ENCODE measurements at places on chromosomes 4 and X.

DNA sequence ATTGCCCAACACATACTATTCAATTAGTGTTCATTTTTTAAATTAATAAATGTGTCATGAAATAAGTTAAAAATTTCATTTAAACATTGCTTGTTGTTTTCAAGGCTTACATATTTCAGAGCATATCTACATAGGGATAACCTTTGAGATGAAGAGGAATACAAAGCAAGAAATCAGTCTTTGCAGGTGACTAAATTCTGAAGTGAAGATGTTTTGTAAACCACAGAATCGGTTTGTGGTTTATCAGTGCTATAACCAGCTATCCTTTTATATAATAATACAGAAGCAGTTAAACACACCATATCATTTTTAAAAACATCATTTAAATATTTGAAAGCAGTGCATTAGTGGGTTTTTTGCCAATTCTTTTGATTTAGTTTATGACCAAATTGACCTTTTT is 26.9 kb downstream of the FAM241A start:
- DNase-seq = no peak

GRCh38 chr4:140793291-140793690 is 37.1 kb upstream of the TBC1D9 start:
- no peak for DNase-seq

DNA sequence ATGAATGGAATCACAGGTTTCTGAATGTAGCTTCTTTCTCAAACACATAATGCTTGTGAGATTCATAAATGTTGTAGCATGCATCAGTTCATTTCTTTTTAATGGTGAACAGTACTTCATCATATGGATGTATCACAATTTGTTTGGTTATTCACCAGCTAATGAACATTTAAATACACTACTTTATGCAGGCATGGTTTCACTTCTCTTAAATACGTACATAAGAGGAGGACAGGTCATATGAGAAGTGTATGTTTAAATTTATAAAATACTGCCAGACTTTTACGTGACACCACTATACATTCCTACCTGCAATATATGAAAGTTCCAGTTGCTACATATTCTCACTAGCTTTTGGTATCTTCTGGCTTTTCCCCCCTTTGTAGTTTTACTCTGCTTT is 65.4 kb downstream of the ANKRD17 start:
- DNase-seq = no peak

DNA sequence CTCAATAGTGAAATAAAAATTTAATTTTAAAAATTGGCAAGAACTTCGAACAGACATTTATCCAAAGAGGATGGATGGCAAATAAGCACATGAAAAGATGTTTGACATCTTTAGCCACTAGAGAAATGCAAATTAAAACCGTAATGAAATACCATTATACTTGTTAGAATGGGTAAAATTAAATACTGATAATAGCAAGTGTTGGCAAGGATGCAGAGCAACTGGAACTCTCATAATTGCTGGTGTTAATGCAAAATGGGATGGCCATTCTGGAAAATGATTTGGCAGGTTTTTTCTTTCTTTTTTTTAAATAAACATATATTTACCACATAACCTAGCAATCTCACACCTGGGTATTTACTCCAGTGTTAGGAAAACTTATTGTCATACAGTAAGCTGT is 51.7 kb downstream of the HERC3 start:
- DNase-seq = no peak

- no peak for DNase-seq
Observed at GRCh38 chr4:147987252-147987651, 255.4 kb downstream of the ARHGAP10 start.

DNA sequence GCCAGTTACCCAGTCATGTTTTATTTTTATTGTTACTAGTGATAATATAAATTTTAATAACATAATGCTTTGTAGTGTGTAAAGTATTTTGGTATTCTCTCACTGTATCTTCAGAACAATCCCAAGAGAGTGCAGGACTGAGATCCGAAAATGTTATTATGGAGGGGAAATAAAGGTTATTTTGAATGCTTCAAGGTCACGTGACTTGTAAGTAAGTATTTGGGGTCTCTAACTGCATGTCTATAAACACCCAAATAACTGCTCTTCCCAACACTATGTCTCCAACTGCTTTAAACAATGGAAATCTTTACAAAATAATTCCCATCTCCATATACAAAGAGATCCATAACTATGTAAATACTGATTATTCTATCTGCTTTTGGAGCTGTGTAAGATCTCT is 302.2 kb downstream of the LDB2 start:
- DNase-seq = no peak

GRCh38 chr4:122652379-122652778 is 31.5 kb upstream of the IL21 start:
- DNase-seq = peak; percentile 2

GRCh38 chr4:5790546-5790857 is 79.5 kb downstream of the EVC start:
- DNase-seq = no peak

GRCh38 chr4:77877771-77878565 is 15.3 kb downstream of the MRPL1 start:
- no peak for DNase-seq

DNA sequence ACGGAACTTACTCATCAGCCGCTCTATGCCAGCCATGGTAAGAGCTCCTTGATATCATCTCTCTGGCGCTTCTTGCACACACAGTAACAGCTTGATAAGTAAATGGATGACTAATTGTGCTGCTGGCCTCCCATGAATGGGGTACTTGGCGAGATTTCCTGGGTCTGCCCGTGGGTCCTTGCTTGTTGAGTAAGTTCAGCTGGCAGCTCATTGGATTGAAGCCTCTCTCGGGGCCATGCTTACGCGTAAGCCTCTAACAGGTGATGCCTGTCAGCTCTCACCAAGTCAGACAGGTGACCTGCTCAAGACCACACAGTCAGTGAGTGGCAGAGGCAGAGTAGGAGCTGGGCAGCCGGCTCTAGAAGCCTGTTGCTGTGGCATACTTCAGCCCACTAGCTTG is 7.7 kb downstream of the NSG1 start:
- DNase-seq = no peak

DNA sequence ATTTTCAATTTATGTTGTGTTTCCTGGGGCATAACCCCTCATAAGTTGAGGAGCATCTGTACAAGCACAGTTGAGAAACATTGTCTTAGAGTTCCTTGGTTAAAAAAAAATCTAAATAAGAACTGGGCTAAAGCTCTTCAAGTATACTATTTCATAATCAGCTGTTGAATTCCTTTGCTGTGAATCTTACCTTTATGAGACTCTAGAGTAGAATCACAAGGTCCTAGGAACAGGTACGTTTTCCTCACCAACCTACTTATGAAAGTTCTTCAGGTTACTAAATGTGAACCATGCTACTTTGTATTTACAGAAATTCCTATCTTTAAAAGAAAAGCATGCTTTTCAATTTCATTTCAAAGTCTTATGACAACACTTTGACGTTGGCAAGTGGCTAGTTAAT is 20.9 kb upstream of the SOD3 start:
- DNase-seq = no peak

GRCh38 chrX:44274096-44274495 is 69.4 kb downstream of the EFHC2 start:
- DNase-seq = no peak

DNA sequence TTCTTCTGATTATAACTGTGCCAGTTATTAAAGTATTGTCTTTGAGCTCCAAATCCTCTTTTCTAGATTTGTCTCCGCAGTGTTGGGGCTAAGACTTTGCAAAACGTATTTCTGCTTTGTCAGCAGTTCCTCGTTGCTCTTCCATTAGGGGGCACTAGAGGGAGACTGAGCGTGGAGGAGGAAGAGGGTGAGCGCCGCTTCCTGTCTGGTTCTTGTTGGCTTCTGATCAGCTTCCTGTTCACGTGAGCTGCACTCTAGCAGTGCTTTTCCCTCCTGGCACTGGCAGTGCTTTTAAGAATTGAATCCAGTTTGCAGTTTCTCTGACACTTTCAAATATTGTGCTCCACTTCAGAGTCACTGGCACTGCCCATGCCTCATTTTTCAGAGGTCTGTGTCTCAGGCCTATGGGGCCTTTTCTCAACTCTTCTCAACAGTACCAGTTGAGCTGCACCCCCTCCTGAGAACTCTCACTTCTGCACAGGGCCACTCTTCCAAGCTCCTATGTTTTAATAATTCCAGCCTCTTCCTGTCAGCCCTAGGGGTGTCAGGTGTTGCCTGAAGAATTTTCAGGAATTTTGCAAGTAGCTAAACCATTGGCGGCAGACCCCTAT is 54.4 kb upstream of the LCORL start:
- no peak for DNase-seq

DNA sequence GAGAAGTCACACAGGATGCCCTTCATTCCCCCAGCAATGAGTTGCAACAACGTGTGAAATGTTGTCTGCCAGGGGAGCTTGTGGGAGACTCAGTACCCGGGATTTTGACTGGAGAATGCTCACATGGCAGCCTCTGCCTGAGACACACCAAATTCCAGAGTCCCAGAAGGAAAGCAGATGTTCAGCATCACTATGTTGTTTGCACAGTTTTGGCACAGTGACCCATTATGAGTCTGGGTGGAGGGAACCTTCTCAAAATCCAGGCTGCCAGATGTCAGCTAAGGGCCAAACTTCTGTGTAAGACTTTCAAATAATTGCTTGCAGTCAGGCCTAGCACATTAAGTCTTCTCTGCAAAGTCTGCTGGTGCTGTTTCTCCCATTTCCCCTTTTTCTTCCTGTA is 1029.7 kb upstream of the TENM3 start:
- DNase-seq = no peak

- DNase-seq = no peak
Observed at GRCh38 chr4:154329268-154329868, 162.2 kb downstream of the DCHS2 start.

DNA sequence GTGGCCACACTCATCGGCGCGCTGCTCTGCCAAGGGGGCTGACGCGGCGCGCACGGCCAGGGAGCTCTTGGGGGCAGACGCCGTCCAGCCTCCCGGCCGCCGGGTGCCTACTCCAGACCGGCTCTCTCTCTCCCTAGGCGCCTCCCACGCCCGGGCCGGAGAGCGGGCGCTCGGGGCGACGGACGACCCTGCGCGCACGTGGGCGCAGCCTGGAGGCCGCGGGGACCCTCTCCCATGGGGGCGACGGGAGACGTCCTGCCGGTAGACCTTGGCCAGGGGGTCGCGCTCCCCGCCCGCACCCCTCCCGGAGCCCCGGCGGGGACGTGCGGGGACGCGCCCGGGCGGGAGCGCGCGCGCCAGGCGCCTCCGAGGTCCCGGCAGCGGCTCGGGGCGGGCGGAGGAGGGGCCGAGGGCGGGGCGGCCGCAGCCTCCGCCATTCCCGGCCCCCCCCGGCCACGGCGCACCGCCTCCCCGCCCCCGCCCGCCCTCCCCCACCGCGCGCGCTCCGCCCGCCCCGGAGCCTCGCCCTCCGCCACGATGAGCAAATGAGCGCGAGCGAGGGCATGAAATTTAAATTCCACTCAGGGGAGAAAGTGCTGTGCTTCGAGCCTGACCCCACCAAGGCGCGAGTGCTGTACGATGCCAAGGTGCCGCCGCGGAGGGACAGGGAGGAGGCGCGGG is at the start of gene MSL3:
TSS of gene MSL3 (plus strand) at position 519 of the 681 bp plus-strand sequence. CDS start at position 546, 27 bp downstream.
- no peak for DNase-seq

DNA sequence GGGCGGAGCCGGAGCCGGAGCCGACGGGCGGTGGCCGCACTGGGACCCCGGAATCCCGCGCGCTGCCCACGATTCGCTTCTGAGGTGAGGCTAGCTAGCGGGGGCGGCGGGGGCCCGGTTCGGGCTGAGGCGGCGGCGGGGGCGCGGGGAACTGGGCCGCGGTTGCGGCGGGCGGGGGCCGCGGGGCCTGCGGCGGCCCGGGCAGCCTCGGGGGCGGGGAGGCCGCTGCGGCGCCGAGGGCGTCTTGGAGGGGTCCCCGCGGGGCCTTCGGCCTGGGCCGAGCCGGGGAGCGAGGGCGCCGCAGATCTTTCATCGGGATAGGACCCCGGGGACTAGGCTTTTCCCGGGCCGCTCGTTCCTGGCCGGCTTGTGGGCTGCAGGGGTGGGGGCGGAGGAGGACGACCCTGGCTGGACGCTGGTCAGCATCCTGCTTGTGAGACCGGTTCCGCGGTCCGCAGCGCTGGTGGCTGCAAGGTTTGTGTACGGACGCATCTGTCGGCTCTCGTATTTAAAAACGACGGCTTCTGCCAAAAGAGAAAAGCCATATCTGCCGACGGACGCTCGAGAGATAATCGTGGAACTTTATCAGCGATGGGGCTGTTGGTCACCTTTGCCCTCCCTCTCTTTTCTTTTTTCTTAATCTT is 419 bp downstream of the ADD1 start:
- DNase-seq = no peak

GRCh38 chr4:169314906-169315305 is 44.1 kb upstream of the SH3RF1 start:
- no peak for DNase-seq

- no peak for DNase-seq
Observed at GRCh38 chr4:114599231-114599902, 760 bp downstream of the UGT8 start.

- no peak for DNase-seq
Observed at GRCh38 chr4:5379895-5380294, 328.5 kb downstream of the EVC2 start.

DNA sequence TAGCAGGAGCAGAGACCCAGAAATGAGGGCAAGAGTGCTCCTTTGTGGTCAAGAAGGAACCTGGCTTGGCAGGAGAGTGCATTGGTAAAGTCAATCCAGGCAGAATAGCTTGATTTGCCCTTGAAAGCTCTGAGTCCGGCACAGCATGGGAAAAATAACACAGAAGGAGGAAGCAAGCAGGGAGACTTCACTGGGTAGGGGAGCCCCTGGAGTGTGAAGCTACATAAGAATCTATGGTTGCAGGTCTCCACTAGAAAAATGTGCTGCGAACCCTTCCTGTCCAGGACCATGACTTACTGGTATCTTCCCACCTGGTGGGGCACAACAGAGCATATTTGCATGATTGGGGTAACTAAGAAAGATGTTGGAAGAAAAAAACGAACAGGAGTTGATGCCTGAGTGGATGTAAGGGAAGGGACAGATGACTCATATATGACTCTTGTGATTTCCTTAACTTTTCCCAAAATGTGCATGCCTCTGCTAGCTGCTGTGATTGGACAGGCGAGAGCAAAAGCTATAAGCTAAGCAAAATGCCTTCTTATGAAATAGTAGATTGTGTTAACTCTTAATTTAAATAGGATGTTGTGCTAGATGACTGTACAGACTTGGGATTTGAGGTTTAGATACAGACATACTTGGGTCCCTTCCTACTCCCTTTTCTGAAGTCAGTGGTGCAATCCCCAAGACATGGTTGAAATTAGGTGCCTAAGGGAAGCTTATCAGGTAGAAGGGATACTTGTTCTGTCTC is 3.3 kb downstream of the IL13RA1 start:
- DNase-seq = no peak

- no peak for DNase-seq
Observed at GRCh38 chr4:127822430-127822829, 40.3 kb downstream of the HSPA4L start.

All from NCI-H1048 (cell line).